Stimulated activated CD4-positive, alpha-beta T cell treated with anti-CD3 and anti-CD28 coated beads, Interleukin-15, amount 100 ng/mL, for 1 hour (primary cell): ENCODE measurements at places on chromosomes 13 and 19.

- DNase-seq = no peak
Observed at GRCh38 chr19:10155839-10156238, 36.1 kb upstream of the EIF3G start.

- no peak for DNase-seq
Observed at GRCh38 chr13:114203536-114203935, 24.5 kb downstream of the CFAP97D2 start.

GRCh38 chr19:35745328-35746086 is at the start of the genes PSENEN and U2AF1L4:
PSENEN (plus strand) TSS chr19:35745651; CDS start chr19:35745931, 280 bp downstream.
U2AF1L4 (minus strand) TSS chr19:35745418; CDS start chr19:35745391, 27 bp downstream.
- DNase-seq = peak; percentile 94

- no peak for DNase-seq
Observed at GRCh38 chr19:14078411-14078810, 5.8 kb downstream of the MISP3 start.

GRCh38 chr13:100589178-100589725 is 663 bp upstream of the GGACT start:
- no peak for DNase-seq
